ENCODE measurements at places on chromosomes 7 and 10.

GRCh38 chr7:57769958-57770357 lies 320.0 kb downstream of the ZNF716 start:
- no peak for DNase-seq

DNA sequence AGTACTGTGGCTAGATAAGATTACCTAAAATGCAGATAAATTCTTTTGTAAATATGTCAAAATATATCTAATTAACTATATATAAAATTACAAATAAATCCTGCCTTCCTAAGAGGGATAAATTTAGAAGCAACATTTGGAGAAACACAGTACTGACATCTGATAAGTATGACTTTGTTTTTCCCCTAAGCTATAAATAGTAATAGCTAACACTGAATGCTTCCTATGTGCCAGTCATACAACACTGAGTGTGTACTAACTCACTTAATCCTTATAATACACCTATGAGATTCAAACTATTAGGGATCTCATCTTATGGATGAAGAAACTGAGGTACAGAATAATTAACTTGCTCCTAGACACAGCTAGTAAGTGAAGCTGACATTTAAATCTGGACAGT lies 733.4 kb downstream of the MAGI2 start:
- DNase-seq: no peak

- no peak for DNase-seq
Measured at GRCh38 chr7:112400141-112400540, 50.1 kb upstream of the IFRD1 start.

DNA sequence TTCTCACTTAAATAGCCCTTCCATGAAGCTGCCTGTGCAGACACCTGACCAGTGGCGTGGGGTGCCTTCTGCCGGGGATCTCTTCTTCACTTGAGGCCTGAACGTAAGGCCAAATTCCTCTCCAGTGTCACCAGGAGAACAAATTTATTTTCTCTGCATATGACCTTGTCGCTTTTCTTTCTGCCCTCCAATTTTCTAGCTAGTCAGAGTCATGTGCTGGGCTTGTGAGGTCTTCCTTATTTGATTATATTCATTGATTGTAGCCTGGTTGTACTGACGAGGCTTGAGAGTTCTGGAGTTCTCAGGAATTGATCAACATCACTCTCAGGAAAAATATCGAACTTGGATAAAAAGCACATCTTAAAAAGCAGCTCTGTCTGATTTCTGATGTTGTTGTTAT lies 255.7 kb downstream of the BUB3 start:
- no peak for DNase-seq

DNA sequence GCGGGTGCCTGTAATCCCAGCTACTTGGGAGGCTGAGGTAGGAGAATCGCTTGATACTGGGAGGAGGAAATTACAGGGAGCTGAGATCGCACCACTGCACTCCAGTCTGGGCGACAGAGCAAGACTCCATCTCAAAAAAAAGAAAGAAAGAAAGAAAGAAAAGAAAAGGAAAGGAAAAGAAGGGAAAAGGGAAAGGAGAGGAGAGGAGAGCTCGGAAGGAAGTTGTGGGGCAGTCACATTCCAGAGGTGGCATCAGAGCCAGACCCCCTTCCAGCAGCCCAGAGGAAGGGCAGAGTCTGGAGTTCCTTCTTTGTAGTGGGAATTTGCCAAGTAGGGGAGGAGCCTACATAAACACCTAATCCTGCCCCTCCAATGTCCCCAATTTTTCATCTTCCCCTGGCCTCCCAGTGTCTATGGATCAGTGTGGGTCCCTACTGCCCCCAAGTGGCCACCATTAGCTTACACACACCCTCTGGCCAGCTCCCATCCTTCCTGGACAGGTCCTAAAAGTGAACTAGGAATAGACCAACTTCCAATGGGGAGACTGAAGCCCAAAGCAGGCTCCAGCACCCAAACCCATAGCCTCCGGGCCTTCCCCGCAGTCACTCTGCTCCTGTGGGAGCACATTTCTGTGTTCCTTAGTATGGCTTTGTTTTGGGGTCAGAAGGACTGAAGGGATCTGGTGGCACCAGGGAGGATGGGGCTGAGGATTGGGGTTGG lies 39.6 kb upstream of the HSPB1 start:
- peak; percentile 40 for DNase-seq

- DNase-seq: no peak
Measured at GRCh38 chr7:27917774-27918314, 177.9 kb downstream of the TAX1BP1 start.

- no peak for DNase-seq
Measured at GRCh38 chr7:27080844-27081436, 14.9 kb downstream of the HOXA1 start.

- no peak for DNase-seq
Measured at GRCh38 chr10:74624501-74624900, 201.9 kb upstream of the KAT6B start.

- DNase-seq: peak; percentile 45
Measured at GRCh38 chr7:5557920-5558401, 134.3 kb upstream of the TNRC18 start.

- DNase-seq: no peak
Measured at GRCh38 chr7:149713731-149714068, 59.7 kb downstream of the ZNF467 start.

DNA sequence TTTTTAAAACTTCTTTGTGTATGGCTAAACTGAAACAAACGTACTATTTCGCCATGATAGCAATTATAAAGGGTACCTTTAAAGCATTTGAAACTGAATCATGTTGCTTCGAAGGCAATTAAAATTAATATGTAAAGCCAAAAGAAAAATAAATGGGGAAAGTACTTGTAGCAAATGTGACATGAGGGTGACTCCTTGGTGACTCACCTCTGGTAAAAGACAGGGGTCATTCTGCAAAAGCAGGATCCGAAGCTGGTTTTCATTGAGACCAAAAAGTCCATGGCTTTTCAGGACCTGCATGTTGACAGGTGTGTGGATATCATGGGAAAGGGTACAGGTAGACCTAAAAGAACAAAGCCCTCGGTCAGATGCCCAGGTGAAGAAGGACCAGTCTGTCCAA lies 1.5 kb downstream of the ZC3HAV1L start:
- DNase-seq: no peak

GRCh38 chr7:49433794-49434193 lies 339.6 kb upstream of the VWC2 start:
- DNase-seq: no peak

GRCh38 chr7:82567356-82567755 lies 123.8 kb upstream of the CACNA2D1 start:
- no peak for DNase-seq

DNA sequence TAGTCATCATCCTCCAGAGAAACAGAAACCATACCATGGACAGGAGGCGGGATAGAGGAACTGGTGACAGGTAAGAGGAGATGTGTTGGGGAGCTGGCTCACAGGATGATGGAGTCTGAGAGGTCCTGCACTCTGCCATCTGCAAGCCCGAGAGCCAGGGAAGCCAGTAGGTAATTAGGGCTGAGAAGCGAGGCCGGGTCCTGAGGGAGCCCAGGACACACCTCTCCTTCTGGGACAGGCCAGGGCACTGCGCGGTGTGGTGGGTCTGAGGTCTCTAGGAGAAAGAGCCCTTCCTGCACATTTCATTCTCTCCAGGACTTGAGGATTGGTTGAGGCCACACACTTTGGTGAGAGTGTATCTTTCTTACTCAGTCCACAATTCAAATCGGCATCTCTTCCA lies 415.5 kb downstream of the GLRX3 start:
- DNase-seq: no peak

DNA sequence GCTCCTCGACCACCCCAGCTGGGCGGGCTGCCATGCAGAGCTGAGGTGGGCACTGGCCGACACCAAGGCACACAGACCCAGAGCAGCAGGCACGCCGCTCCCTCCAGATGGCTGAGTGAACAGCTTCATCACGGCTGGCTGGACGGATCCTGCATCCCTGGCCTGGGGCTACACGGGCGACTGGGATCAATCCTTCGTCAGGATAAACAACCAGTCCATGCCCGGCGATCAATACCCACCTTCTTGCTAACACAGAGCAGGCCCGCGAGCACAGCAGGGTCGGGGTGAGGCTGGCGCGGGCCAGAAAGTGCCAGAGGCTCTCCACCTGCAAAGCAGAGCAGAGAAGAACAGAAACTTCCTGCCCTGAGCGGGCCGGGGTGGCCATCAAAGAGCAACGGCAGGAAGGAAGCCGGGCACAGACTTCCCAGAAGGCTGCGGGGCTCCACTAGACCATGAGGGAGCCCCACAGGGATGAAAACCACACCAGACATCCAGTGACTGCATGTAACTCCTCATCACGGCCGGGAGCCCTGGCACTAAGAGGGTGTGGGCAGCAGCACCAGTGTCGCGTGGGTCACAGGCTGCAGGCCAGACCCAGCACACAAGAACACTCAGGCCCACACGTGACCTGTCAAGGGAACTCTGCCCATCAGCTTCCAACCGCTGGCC lies 166.4 kb downstream of the MAD1L1 start:
- DNase-seq: no peak

DNA sequence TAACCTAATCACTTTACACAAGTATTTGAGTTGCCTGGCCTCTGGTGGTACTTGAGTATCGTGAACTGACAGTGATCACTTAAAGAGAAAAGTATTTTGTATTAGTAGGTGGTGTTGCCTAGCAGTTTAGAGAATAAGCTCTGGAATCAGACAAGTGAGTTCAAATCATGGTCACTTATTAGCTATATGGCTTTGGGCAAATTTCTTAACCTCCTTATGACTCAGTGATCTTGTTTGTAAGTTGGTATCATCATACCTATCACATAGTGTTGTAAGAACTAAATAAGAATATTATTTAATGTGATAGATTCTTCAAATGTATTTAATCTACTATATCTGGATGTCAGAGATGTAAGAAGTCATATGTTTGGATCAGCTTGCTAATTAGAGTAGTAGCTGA lies 163.8 kb downstream of the RNF133 start:
- DNase-seq: no peak

DNA sequence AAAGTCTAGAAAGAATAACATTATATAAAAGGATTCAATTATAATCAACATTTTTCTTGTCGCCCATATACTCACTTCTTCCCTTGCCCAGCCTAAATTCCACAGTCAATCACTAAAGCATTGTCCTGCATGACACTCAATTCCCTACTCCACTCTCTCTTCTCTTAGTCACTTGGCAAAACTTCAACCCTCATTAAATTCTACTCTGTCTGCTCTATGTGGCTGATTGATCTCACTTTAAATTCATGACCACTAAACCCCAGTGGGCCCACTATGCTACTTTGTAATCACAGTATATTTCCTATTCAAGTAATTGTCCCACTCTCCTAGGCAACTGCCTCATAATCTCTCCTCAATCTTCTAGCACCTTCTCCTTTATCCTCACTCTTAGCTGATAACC lies 54.1 kb downstream of the MTERF1 start:
- DNase-seq: peak; percentile 48
